ENCODE measurements at places on chromosomes 2 and 18.
A peak's percentile ranks its signal among the peaks of the same experiment; 100 is the strongest.

DNA sequence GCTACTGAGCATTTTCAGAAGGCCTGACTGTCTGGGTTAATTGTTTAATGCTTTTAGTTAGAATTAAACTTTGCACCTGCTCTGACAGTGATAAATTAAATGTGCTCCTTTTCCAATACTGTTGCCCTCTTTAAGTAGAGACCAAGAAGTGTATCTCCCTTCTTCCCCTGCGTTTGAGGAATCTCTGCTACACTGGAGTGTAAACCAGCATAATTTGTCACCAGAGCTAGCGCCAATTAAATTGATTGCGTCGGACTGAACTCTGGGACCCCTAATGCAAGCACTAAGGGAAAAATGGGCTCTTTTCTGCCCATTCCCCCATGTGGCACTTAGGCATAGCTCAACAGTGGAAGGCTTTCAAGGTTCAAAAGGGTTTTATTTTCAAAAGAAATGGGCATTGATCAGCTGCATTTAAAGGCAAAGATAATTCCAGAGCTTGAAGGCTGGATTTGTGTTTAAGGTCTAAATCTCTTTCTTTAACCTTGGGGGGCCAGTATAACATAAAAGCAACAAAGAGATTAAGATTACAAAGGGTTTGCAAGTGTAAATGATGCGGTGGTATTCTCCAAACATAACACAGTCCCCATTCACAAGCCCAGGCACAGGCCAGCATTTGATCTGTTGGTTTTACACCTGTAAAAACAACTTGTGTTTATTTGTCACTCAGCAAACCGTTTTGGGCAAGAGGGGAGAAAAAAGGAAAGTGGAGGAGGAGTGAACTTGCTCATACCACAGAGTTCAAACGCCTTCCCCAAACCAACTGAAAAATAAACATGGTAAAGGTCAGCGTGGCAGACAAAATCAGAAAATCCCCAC is 427.6 kb downstream of the BCL11A start:
- no peak for DNase-seq

GRCh38 chr2:119360423-119360966 is 6.1 kb downstream of the C2orf76 start:
- no peak for DNase-seq

GRCh38 chr2:218781691-218782527 is at the start of gene CYP27A1:
TSS of gene CYP27A1 (plus strand) at chr2:218782147. CDS start at chr2:218782183, 36 bp downstream.
- no peak for DNase-seq

- peak; percentile 29 for DNase-seq
These were observed 24.1 kb downstream of the MRPL35 start for GRCh38 chr2:86223140-86223926.

DNA sequence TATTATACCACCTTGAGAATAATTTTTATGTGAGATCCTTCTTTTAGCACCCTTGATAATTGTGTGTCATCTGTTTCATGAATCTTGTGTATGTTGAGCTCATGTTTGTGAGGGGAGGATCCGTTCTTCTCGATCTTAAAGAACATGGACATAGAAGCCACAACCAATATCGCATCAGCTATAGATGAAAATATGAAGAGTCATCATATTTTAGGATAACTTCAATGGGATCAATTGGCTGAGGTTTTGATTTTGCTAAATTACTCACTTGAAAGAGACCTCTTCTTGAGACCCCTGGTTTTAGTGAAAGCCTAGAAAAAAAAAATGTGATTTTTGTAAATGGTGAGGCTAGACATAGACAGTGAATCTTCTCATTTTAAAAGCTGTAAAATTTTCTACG is 385.3 kb upstream of the NRP2 start:
- no peak for DNase-seq

DNA sequence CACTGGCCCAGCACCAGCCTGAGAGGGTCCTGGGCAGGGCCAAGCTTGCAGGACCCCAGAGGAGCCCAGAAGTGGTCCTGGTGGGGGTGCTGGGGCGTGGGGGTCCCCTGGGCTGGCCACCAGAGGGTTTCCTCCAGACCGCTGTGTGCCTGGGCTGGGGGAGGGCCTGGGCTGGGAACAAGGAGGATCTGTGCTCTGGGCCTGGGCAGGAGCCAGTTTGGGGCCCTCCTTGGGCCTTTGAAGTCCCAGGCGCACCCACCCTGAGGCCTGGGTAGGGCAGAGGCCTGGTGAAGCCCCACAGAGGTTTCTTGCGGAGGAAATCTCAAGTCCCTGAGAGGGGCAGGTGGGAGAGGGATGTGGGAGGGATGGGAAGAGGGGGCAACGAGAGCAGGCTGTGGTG is 63.4 kb upstream of the GPC1 start:
- DNase-seq, result no peak

DNA sequence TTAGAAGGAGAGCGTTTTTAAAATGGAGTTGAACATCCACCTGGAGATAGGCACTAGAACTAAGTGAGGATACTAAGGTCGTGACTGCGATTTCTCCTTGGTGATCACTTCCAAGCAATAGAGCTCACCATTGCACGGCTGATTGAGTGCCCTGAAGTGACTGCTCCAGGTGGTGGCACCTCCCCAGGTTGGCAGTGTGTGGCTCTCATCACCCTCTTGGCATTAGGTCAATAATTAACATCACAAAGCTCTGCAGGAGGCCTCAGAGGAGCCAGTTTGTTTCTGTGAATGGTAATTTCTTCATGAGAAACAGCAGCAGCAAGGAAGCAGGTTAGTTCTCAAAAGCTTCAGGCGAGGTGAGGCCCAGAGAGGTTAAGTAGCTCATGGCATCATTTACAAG is 259.6 kb downstream of the CLIP4 start:
- DNase-seq, result no peak

- no peak for DNase-seq
These were observed 665.4 kb downstream of the BCL11A start for GRCh38 chr2:59888015-59888414.

GRCh38 chr18:9925369-9925768 is 11.6 kb downstream of the VAPA start:
- no peak for DNase-seq

DNA sequence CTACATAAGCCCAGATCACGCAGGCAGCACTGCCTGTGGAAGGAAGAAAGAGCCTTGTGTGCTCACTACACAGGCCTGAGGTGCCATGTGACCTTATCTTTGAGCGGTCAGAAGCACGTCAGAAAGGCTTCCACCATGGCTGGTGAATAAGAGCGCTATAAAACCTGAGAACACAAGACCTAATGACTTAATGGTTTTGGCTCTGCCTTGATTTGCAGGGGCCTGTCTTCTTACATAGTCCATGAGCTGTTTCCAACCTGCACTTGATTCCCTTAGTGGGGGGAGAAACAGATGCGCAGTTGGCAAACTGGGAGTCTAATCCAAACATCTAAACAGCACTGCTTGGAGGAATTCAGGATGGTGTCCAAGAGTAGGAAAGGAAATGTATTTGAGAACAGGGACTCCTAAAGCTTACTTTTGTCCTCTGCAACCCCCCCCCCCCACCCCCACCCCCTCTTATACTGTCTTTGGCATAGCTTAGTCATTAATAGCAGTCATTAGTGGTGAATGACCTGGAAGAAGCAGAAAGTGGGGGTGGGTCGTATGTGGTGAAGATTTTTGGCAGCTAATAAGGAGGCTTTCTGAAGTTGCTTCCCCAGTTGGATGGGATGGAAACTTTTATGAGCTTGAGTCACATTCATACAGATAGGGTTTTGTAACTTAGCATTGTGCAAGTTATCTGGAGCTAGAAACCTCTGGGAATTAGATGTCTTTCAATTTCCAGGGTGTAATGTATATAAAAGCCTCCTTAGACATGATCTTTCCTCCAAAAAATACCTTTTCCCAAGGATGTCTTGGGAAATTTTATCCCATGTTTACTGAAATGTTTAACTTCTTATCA is 454.1 kb downstream of the MEIS1 start:
- DNase-seq, result peak; percentile 19

DNA sequence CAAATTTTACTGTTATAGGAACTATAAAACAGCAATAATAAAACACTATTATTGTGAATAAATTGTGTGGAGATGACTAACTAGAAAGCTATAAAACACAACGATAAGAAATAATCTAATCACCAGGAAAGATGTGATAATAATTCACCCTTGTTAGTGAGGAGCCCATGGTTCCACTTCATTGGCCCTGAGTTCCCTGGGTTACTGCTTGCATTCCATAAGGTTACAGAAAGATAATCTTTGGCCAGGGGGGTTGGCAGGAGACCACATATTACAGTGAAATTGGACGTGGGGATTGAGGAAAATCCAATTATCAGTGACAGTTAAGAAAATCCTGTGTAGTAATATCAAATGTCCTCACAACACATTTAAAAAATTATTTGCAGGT is 2.5 kb upstream of the CPO start:
- DNase-seq, result no peak

- peak; percentile 26 for DNase-seq
These were observed 63.6 kb upstream of the LTBP1 start for GRCh38 chr2:32882816-32883810.

DNA sequence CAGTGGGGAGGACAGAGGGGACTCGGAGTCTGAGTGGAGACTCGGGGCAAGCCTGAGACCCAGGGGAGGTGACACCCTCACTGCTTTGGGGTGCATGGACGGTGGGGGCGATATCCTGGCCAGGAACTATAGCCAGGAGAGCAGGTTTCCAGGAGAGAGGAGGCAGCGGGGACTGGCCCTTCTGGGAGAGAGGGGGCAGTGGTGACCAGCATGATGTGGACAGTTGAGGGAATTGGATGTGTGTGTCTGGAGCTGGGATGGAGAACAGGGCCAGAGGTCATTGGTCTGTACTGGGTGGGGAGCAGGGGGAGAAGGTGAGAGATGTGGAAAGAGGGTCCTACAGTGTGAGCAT is 63.6 kb downstream of the ACKR3 start:
- DNase-seq, result no peak

DNA sequence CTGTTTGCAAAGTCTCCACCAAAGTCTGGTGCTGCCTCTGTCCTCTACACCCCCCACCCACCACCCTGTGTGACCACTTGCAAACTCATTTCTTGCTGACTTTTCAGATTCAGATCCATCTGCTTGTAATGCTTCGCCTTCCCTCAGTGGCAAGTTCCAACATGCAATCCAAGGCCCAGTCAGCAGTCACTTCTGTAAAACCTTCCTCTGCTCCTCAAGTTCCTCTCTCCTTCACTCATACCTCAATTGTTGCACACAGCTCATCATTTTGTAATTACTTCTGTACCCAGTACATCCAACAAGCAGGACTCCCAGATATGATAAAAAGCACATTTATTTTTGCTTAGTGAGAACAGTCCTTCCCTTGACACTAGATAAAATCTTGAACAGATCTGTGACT is 6.5 kb upstream of the LOXHD1 start:
- DNase-seq, result peak; percentile 75

DNA sequence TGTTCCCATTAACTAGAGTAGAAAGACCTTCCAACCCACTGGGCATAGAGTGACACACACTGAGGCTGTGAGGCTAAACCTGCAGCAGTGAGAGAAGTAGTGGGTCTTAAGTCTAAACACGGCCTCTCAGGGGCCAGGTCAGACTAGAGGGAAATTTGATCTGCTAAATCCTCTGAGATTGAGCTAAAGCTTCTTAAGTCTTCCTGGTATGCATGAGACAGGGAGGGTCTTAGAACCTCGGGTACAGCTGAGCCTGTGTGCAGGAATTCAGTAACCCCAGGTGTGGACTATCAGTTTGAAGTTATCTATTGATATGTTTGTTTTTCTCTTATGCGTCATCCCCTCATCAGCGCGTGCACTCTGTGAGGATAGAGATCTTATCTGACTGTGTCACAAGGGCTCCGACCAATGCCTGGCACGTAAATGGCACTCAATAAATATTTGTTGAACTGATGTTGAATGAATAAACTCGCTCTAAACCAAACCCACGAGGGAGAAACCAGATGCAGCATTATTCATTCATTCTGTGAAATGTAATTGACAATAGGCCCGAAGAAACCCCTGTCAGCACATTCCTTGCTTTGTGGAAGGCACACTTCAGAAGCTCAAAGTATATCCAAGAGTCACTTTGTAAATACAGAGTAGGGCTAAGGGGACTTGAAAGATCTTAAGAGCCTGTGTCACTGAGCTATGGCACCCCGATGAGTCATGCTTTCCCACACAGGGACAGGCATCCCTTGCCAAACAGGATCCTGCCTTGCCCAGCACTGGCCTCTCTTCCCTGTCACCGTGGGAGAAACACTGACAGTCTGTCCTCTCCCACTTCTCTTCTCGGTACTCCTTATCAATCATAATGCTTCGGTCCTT is 21.7 kb upstream of the RAB10 start:
- DNase-seq, result peak; percentile 90

DNA sequence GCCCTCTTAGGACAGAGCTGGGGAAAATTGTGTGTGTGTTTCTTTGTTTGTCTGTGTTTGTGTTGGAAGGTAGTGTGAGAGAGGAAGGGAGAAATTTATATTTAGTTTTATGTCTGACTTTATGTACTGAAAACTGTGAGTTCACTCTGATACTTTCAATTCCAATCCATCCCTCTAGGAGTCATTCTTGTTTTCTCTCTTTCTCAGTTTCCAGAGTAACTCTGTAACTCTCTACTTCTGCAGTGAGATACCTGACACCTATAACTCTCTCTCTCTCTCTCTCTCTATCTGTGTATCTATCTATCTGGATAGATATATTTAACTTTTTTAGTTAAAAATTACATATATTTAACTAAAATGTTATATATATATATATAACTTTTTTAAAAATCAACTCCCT is 128.7 kb downstream of the UBR3 start:
- DNase-seq, result no peak
